ENCODE measurements at places on chromosomes 13 and 19.

DNA sequence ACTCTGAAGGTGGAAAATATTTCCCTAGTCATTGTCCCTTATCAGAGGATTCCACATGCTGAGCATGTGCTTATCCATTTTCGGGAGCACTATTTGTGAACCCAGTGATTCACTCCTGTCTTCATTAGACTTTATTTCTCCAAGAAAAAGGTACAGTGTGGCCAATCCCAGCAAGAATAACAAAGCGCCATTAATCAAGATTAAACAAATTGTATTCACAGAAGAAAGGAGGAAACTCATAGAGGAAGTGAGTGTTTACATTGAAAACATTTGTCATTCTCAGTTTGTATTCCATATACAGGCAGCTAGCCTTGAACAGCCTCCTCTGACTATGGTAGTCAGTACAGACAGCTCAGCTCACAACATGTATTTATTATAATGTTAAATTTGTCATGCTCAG lies 1669.9 kb upstream of the SPRY2 start:
- DNase-seq, result no peak

DNA sequence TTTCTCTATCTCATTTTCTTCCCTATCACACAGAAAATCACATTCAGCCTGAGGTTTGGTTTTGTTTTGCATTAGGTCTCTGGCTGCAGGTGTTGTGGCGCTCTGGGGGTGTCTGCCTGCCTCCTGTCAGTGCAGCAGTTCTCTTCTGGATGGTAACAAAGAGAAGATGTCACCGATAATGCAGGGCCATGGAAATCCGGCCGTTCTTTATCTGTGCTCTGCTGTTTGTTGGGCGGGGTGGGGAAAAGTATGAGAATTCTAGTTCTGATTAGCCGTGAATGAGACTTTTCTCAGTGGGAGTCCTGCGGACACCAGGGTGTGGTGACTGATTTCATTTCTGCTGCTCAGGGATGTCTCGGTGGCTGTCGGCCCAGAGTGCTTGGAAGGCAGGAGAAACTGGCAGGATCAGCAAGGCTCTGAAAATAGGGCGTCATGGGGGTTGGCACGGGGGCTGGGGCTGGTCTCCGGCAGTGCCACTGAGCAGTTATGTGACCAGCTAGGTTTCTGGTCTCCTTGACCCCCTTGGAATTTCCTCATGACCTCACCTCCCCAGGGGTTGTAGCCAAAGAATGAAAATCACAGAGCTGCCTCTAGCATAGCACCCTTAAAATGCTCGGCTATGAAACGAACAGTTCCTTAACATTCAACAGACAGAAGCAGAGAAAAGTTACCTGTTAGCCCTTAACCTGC lies 5.0 kb downstream of the RNF113B start:
- DNase-seq, result no peak

GRCh38 chr13:77811381-77811780 lies 107.2 kb downstream of the EDNRB start:
- no peak for DNase-seq

GRCh38 chr19:2330632-2331284 lies 2.3 kb downstream of the SPPL2B start:
- DNase-seq, result no peak

DNA sequence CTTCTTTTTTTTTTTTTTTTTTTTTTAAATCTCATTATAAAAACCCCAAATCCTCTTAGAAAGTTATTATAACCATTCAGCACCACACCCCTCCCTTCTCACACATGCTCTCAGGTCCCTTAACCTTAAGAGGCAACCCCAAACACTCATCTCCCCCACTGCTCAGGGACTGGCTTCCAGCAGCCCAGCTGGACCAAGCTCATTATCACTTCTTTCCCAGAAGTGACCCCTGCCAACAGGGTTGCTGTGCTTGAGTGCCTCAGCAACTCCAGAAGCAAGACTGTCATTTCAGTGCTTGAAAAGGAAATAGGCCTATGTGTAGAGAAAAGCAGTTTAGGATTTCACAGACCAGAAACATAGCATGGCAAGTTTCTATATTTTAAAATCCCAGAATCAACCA lies 84.3 kb downstream of the SLAIN1 start:
- no peak for DNase-seq

- DNase-seq, result no peak
Observed at GRCh38 chr13:50401049-50401505, 385.8 kb downstream of the KCNRG start.

- no peak for DNase-seq
Observed at GRCh38 chr13:44155422-44156293, 218.0 kb upstream of the SERP2 start.

- DNase-seq, result no peak
Observed at GRCh38 chr19:35661995-35662340, 4.3 kb upstream of the UPK1A start.

DNA sequence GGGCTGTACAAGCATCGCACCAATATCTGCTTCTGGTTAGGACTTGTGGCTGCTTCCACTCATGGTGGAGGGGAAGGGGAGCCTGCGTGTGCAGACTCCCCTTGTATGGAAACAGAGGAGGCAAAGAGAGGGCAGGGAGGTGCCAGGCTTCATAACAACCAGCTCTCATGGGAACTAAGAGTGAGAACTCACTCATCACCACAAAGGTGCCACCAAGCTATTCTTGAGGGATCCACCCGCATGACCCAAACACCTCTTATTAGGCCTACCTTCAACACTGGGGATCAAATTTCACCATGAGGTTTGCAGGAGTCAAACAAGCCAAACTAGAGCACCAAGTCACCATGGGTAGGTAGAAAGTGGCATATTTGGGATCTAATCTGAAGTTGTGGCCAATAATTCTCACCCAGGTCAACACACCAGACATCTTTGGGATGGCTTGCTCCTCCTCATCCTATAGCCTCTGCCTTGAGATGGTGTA lies 46.4 kb downstream of the RUBCNL start:
- no peak for DNase-seq

GRCh38 chr19:12859546-12859945 lies 21.2 kb downstream of the MAST1 start:
- no peak for DNase-seq
